ENCODE measurements at places on chromosomes 4 and X.

GRCh38 chr4:87835197-87835596, 2.4 kb downstream of the MEPE start:
- no peak for DNase-seq

- no peak for DNase-seq
Measured at GRCh38 chr4:14917298-14917633, 85.0 kb upstream of the CPEB2 start.

DNA sequence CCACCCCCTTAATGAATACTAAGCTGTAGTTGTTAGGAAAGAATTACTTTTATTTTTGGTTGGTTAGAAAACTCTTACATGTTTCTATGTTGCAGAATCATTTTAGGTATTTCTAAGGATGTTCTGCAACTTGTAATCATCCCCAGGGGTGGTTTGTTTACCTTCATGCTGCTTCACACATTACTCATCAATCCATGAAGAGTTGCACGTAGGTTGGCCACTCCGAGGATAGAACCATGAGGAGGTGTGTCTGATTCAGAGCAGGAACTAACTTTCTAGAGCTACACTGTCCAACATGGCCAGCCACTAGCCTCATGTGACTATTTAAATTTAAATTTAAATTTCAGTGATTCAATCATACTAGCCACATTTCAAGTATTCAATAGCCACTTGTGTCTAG, 127.2 kb upstream of the FRMPD4 start:
- DNase-seq: no peak

DNA sequence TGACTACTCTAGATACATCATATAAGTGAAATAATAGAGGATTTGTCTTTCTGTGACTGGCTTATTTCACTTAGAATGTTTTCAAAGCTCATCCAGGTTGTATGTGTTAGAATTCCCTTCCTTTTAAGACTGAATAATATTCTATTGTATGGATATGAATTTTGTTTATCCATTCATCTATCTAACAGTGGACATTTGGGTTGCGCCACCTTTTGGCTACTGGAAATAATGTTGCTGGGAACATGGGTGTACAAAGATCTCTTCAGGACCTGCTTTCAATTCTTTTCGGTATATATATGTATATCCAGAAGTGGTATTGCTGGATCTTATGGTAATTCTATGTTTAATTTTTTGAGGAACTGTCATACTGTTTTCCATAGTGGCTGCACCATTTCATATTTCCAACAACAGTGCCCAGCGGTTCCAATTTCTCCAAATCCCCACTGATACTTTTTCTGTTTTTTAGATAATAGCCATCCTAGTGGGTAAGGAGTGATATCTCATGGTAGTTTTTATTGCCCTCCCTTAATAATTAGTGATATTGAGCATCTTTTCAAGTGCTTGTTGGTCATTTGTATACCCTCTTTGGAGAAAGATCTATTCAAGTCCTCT, 3.4 kb upstream of the SCD5 start:
- DNase-seq: no peak

DNA sequence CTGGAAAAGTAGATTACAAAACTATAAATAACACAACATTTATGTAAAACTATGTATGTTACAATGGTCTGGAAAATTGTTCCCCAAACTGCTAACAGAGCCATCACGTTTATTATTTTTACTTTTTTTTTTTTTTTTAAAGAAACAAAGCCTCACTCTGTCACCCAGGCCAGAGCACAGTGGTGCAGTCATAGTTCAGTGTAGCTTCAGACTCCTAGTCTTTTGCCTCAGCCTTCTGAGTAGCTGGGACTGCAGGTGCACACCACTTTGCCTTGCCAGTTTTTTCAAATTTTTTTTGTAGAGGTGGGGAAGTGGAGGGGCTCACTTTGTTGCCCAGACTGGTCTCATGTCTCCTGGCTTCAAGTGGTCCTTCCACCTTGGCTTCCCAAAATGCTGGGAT, 180.1 kb upstream of the SPRY1 start:
- DNase-seq: no peak

DNA sequence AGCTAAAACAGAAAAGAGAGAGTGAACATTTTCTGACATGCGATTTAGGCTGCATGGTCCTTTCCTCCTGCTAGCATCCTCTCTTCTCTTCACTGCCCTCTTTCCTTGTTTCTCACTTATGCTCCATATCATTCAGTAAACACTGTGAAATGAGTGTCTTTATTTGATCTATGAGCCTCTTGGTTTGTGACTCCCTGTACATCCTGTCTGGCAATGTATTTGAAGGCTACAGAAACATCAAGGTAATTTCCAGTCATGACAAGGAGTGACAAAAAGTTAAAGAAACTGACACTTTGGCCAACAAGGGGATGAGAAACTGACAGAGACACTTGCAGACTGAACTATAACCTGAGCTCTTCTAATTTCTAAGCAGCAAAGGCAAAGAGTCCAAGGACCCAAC, 8.7 kb downstream of the FTHL17 start:
- no peak for DNase-seq

GRCh38 chr4:154317201-154317999, 174.2 kb downstream of the DCHS2 start:
- DNase-seq: no peak

- no peak for DNase-seq
Measured at GRCh38 chr4:121668368-121669162, 28.2 kb downstream of the ANXA5 start.

- no peak for DNase-seq
Measured at GRCh38 chr4:947491-947971, 15.3 kb downstream of the TMEM175 start.

All from right hindlimb (tissue), 1 donor.